ENCODE measurements at places on chromosomes 6 and 20.

DNA sequence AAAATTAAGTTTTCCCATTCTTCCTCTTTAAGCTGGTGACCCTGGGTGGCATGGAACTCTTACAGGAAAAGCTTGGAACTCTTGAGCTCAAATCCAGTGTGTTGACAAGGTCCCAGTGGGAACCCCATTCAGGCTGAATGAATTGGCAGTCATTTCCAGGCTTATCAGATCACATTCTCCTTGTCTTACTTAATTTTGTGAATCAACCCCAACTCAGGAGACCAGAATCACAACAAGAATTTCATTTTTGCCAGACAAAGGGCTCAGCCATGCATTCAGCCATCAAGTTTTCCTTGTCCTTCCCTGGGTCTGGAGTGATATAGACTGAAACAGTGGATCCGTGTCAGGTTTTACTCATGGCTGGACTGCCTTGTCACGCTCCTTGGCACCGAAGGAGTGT is 92.1 kb upstream of the EEF1E1 start:
- DNase-seq = no peak

DNA sequence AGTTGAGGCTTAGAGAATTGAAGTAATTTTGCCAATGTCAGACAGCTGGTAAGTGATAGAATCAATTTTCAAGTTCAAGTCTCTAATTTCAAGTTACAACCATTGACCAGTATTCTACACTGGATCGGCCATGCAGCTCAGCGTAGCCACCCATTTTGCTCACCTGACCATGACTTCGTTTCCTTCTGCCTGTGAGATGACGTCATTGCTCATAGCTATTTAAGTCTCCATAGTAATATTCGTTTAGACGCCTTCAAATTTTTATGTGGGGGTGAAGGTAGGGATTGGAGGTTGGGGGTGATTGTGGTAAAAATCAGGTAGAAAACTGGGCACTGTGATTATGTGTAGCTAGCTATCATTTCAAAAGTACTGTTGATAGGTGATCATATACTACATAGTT is 5.6 kb upstream of the HTR1B start:
- no peak for DNase-seq

DNA sequence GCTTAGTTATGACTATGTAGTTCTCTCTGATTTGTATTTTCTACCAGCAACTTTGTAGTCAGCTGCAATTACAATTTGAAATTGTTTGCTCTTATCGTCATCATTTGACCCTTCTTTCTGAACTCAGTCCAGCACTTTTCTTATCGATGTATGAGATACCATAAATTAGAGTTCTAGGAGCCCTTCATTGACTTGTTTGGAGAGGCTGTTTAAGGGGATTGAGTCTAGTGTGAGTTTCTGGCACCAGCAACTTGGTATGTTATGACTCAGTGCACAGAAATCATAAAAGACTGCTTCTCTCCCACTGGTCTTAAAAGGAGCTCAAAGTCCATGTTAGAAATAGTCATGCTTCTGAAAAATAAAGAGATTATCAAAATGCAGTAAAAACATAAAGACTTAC is 190.3 kb downstream of the TENT5A start:
- no peak for DNase-seq

DNA sequence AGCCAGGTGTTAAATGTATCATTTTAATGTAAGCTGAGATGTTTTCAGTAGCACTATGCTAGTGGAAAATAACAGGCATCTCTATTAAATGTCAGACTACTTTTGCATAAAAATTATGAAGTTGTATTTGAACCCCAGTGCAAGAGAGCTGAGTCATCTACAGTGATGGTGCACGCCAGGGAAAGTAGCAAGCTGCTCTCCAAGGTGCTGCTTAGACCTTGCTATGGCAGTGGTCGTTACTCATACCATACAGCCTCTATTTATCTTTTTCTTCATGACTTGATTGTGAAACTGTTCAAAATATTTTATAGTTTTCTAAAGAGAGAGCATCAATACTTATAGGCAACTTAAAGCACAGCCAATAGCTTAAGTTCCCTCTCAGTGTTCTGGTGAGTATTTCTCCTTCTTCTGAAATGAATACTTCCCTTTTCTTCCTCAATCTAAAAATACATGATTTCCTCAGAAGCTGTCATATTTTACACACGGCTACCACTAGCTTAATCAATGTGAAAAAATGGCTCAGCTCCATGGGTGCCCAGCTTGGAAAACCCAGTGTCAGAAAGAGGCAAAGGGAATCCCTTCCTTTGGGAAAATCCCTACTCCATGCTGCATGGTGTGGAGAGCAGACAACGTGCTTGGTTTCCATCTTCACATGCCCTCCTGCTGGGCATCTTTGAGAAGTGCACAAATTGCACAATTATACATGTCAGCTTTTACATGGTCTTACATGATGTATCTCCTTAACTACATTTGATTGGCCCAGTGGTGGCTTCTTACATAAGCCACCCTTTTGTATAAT is 105.6 kb downstream of the ELOVL4 start:
- DNase-seq = peak; percentile 19

GRCh38 chr6:13660893-13661292 is 45.8 kb downstream of the NOL7 start:
- DNase-seq = no peak

DNA sequence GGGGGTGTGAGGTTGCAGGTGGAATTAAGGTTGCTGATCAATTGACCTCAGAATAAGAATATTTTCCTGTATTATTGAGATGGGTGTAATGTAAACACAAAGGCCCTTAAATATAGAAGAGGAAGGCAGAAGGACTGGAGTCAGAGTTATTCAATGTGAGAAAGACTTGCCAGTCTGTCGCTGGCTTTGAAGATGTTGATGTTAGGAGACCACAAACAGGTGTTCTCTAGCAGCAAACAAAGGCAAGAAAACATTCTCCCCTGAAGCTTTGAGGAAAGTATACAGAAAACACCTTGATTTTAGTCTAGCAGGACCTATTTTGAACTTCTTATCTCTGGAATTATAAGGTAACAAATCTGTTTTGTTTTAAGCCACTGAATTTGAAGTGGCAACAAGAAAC is 138.9 kb upstream of the PTPRK start:
- DNase-seq = no peak

DNA sequence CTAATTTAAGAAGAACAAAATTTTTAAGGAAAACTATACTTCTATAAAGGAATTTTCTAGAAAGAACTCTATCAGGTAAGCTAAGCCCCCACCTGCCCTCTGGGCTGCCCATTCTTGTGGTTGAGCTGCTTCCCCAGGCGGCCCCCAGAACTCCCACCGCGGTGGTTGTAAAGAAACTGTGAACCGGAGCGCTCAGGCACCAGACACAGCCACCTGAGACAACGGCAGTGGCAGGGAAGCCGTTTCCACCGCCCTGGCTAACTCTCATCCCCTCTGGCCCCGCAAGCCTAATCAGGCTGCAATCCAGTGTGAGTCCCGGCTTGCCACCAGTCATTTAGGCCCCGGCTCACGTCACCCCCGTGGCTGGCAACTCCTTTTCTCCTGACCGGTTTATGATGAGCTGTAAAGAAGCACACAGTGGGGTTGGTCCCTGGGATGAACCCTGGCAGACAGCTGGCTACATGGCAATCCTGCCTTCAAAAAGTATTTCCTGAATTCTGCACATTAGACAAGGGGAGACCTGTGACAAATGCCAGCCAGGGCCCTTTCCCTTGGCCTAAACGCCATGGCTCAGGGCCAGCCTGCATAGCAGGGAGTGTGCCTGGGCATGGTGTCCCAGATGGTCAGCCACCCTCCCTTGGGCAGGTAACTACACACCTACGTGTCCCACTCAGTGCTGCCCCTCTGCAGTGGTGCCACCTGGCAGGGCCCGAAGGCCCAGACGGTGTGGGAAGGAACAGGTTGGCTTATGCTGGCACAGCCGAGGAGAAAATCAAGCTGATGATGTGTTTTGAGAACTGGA is 63.8 kb upstream of the GPR31 start:
- DNase-seq = no peak

DNA sequence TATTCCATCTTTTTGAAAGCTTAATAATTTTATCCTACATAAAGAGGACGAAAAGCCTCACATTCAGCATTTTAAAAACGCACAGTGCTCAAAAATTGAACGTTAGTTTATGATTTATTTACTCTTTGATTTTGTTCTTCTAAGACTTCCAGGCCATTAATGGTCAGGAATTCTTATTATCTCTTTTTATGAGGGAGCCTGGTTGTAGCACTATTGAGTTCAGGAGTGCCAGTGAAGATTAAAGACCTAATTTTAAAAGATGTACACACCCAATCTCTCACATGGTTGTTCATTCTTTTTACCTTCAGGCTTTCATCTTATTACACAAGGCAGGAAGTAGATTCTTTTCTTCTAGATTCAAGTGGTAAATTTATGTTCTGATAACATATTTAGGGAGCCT is 68.6 kb downstream of the HDDC2 start:
- DNase-seq = no peak

DNA sequence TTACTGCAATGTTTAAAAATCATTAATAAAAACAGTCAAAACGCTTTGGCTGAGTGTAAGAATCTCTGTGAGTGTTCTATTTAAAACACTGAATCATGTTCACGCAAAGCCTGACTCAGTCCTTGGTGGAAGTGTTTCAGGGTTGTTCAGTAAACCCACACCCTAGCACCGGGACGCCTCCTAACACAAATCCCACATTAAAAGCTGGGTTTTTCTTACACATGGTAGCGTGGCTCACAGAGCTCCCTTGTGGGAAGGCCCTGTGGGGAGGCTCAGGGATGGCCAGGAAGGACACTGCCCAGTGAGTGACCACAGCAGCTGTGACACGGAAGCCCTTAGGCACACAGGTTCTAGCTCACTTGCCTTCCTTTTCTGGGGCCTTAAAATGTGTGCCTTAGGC is 80.2 kb downstream of the GMPR start:
- no peak for DNase-seq

- DNase-seq = peak; percentile 53
These were observed 246.4 kb downstream of the PHACTR1 start for GRCh38 chr6:12962987-12963386.

DNA sequence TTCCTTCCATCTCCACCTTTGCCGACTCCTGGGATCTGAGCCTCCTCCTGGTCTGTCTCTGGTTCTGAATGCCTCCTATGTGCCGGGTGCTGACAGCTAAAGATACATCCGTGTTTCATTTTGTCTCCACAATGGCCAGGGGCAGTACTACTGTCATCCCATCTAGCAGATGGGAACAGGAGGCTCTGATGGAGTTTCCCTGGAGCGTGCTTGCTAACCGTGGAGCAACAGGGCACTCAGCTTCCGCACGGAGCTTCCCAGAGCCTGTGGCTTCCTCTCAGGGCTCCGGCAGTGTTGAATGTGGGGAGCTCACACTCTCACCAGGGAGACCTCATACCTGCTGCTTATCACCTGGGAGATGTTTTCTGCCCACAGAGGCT is 11.9 kb upstream of the NPBWR2 start:
- DNase-seq = no peak

DNA sequence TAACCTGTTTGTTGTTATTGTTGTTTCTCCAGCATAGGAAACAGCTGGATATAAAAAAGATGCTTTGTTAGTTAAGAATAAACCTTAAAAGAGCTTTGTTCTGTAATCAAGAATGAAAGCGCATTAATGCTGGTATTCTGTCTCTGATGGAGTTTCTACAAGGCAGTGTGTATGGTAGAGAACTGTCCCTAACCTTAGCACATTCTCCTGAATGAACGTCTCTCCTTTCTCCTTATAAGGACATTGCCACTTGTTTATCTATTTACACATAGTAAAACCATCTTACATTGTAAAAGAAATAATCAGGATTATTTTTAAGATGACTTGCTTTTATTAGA is 33.8 kb upstream of the LCA5 start:
- no peak for DNase-seq

- peak; percentile 7 for DNase-seq
These were observed 49.6 kb upstream of the PHIP start for GRCh38 chr6:79127660-79128059.

- no peak for DNase-seq
These were observed 86.4 kb downstream of the EDN3 start for GRCh38 chr20:59386809-59387208.

DNA sequence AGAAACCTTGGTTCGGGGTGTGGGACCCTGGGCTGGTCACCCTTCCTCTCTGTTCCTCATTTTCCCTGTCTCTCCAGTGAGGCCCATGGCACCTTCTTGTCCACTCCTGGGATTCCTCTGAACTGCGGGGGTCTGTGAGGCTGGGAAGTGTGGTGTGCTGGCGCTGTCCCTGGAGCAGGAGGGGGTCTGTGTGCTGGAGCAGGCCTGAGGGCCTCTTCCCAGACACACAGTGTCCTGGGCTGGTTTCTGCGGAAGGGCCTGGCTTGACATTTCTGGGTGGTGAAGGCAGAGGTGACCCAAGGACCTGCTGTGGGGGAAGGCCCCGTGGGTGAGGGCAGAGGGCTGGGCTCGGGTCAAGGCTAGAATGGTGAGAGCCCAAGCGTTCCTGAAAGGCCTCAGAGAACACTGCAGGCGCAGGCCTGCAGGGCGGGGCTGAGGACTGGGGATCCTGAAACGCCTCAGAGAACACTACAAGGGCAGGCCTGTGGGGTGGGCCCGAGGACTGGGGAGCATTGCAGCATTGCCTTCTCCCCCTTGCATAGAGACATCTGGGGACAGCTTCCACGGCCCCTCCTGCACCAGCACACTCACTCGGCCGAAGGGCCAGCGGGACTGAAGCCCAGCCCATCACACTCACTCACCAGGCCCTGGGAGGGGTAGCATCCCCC is 10.6 kb upstream of the BAK1 start:
- DNase-seq = no peak

DNA sequence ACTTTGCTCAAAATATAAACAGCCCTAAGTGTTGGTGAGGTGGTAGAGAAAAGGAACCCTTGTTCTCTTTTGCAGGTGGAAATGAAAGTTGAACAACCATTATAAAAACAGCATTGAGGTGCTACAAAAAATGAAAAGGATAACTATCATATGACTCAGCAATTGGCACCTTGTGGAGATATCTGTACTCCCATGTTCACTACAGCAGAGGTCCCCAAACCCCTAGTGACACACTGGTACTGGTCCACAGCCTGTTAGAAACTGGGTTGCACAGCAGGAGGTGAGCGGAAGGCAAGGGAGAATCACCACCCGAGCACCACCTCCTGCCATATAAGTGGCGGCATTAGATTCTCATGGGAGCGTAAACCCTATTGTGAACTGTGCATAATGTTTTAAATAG is 267.4 kb upstream of the THEMIS start:
- DNase-seq = no peak

- no peak for DNase-seq
These were observed 80.3 kb upstream of the STMND1 start for GRCh38 chr6:17021539-17021889.

DNA sequence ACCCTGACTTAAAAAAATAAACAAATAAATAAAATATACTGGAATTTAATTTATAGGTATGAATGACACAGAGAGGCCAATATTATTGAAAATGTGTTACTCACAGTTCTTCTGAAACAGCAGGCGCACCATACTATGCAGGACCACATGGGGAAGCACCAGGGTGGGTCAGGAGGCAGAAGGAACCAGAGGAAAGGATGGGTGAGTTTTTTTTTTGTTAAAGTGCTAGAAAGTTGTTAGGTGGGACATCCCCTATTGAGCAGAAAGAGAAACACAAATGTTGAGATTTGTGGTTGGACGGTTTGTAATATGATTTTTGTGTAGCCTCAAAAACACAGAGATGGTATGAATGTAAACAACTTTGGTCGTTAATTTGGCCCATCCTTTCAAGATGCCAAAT is 26.0 kb downstream of the PTPRA start:
- DNase-seq = no peak

- no peak for DNase-seq
These were observed 10.9 kb downstream of the GOPC start for GRCh38 chr6:117591405-117591804.

Measured in hematopoietic multipotent progenitor cell treated with erythropoietin and hydrocortisone succinate and interleukin-3 and kit ligand, for 4 days (in vitro differentiated cells).